ENCODE measurements at places on chromosomes 16 and 17.
A peak's percentile ranks its signal among the peaks of the same experiment; 100 is the strongest.

DNA sequence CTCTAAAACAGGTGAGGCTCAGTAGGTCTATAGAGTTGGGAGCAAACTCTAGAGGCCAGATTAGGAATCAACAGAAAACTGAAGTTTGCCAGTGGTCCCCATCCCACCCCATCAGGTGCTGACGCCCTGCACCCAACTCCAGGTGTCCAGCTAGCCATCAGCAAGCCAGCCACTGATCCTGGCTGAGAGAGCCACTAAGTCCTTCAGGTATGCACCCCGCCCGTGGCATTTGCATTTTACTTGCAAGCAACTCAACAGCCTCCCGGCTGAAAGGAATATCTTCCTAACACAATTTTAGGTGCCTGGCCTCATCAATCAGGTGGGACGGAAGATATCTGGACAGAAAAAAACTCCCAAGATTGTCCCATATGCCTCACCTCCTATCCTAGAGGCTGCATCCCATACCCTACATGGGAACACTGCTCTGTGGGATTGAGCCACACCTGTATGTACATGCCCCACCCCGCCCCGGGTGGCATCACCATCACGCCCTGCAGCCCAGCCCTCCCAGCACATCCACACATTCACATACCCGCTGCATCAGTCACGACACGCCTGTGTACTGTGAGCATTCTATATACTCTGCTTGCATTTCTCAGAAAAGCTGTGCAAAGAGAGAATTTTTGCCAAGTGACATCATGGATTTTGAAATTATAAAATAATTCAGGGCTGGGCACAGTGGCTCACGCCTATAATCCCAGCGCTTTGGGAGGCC is 8.3 kb downstream of the OTOP3 start:
- DNase-seq, result no peak

- no peak for DNase-seq
Observed at GRCh38 chr16:54489225-54490111, 202.9 kb upstream of the IRX3 start.

GRCh38 chr17:29219378-29220047 is 27.1 kb upstream of the CRYBA1 start:
- DNase-seq, result peak; percentile 44

DNA sequence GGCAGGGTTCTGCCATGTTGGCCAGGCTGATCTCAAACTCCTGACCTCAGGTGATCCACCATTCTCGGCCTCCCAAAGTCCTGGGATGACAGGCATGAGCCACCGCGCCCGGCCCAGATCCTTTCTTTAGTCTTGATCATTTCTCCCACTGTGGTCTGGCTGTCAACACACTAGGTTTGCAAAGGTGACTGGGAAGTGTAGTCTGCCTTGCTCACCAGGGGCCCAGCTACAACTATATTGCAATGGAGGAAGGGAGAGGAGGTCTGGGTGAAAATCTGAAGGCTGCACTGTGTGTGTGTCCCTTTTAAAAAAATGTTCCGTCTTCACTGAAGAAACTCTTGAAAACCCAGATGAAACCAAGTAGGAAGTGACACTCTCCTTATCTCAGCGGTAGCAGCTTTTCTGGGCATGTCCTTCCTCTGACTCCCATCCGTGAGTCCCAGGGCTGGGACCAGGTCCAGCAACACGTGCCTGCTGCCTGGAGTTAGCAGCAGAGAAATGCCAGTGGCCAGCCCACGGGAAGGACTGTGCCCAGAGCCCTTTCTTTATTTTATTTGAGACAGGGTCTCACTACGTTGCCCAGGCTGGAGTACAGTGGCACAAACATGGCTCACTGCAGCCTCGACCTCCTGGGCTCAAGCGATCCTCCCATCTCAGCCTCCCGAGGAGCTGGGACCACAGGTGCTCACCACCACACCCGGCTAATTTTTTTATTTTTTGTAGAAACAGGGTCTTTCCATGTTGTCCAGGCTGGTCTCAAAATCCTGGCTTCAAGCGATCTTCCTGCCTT is 17.8 kb upstream of the KIF19 start:
- DNase-seq, result no peak

DNA sequence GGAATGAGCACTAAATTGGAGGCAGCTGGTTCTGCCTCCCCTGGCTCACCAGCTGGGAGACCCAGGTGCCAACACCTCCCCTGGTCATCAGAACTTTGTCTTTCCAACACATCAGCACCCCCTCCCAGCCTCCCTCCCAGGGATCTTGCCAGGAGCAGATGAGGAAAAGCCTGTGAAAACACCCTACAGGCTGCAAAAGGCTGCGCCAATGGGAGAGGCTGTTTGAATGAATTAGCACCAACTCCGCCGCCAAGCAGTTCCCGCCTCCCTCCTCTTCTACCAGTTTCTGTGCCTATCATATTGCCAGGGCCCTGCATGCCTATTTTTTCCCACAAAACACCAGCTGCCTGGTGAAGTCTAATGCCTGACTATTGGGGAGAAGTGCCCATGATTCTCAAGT is 137.0 kb downstream of the AIPL1 start:
- no peak for DNase-seq

DNA sequence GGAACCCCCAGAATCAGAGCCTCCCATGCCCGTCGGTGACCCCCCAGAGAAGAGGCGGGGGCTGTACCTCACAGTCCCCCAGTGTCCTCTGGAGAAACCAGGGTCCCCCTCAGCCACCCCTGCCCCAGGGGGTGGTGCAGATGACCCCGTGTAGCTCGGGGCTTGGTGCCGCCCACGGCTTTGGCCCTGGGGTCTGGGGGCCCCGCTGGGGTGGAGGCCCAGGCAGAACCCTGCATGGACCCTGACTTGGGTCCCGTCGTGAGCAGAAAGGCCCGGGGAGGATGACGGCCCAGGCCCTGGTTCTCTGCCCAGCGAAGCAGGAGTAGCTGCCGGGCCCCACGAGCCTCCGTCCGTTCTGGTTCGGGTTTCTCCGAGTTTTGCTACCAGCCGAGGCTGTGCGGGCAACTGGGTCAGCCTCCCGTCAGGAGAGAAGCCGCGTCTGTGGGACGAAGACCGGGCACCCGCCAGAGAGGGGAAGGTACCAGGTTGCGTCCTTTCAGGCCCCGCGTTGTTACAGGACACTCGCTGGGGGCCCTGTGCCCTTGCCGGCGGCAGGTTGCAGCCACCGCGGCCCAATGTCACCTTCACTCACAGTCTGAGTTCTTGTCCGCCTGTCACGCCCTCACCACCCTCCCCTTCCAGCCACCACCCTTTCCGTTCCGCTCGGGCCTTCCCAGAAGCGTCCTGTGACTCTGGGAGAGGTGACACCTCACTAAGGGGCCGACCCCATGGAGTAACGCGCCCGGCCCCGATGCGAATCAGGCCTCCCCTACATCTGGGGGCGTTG is 4.0 kb downstream of the TPSG1 start:
- DNase-seq, result no peak
